ENCODE measurements at places on chromosomes 3 and 15.
A peak's percentile ranks its signal among the peaks of the same experiment; 100 is the strongest.

GRCh38 chr15:28978011-28978378, 92.2 kb downstream of the APBA2 start:
- no peak for DNase-seq

DNA sequence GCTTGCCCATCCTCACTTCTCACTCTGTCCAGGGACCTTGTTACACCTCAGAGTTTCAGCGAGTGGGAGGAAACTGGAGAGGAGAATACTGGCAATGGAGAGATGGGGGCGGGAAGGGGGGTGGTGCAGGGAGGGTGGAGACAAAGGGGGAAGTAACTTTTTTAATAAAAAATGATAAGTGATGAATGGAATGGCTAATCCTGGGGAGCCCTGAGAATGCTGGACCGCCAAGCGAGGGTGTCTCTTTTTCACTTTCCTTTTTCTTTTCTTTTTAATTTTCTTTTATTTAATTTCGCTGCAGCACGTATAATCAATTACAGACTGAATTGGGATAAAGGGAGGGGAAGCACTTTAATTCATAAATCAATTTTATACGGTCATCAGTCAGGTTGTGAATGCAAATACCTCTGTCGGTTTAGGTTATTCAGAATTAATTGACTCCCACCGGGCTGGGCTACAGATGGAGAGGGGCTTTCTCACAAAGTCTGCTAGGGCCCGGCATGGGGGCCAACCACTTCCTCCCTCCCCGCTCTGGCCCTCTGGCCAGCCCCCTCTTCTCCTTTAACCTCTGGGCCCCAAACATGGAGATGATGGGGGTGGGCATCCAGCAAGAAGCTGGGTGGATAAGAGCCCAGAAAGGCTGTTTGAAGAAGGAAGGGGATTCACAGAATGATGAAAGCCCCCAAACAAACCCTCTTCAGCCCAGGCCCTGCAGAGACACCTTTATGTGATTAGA, 106.8 kb upstream of the BOC start:
- no peak for DNase-seq

DNA sequence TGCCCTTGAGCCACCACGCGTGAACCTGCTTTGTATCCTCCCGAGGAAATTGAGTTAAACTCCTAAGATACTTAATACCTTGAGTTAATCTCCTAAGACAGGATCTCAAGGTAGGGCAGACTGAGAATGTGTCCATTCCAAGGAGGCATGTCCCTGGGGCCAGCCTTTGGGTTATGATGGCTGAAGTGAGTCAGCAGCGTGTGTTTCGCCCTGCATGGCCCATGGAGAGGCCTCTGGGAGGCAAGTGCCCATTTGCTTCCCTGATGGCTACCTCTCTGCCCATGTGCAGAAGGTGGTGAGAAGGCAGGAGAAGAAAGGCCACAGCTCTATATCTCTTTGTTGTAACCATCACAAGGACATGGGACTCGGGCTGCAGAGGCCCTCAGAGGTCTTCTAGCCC, 36.7 kb upstream of the LIMD1 start:
- DNase-seq = no peak

GRCh38 chr3:161035711-161036110, 69.4 kb downstream of the B3GALNT1 start:
- peak; percentile 93 for DNase-seq

- DNase-seq = peak; percentile 42
Measured at GRCh38 chr15:89021224-89021623, 67.0 kb upstream of the ABHD2 start.

DNA sequence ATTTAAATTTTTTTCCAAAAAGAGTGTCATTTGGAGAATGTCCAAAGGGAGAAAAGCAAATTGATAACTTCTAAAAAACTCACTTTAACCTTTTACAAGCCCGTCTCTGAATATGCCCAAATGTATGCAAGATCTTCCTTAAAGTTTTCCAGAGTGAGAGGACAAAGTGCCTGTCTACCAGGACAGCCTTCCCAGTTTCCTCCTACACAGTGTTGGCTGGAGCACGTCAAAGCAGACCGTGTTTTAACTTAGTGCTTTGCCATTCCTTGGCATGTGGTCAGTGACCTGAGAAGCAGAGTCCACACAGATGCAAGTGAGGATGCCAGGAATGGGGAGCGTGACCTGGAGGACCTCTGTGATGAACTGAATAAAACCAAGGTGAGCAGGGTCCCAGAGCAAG, 245.7 kb downstream of the FAM43A start:
- DNase-seq = no peak

DNA sequence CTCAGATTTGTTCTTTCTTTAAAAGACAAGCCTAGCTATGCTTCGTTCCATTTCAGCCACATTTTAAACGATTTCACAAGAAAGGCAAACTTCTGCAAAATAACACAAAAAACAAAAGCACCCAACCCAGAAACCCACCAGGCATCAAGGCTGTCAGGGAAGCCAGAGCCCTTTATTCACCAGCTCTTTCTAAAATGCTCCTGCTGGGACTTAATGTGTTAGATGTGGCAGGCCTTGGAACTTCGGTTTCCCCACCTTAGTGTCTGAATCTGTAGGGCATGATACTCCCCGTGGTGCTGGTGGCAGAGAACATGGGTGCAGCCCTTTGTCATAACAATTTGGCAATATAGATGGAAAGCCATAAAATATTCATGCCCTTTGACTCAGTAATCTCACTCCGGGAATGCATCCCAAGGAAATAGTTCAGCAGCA, 56.8 kb upstream of the LCTL start:
- DNase-seq = no peak

DNA sequence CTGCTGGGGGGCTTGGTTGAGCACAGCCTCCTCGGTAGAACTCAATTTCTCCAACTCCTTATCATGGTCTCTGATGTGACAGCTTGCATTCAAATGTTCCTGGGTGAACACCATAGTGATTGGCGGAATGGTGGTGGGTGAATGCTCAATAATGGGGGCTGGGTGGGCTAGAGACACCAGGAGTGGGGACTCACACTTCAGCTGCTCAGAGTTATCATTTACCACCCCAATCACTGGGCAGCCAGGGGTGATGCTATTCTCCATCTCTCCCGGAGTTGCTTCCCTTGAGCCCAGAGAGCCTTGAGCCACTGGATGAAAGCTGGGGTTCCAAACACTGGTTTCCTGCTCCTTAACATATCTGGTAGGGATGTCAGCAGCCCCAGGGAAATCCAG, 88.7 kb downstream of the DHX30 start:
- no peak for DNase-seq

Measured in GF-D8 (cell line).